Non-pigmented ciliary epithelial cell (primary cell): ENCODE measurements at places on chromosomes 7 and 10.

DNA sequence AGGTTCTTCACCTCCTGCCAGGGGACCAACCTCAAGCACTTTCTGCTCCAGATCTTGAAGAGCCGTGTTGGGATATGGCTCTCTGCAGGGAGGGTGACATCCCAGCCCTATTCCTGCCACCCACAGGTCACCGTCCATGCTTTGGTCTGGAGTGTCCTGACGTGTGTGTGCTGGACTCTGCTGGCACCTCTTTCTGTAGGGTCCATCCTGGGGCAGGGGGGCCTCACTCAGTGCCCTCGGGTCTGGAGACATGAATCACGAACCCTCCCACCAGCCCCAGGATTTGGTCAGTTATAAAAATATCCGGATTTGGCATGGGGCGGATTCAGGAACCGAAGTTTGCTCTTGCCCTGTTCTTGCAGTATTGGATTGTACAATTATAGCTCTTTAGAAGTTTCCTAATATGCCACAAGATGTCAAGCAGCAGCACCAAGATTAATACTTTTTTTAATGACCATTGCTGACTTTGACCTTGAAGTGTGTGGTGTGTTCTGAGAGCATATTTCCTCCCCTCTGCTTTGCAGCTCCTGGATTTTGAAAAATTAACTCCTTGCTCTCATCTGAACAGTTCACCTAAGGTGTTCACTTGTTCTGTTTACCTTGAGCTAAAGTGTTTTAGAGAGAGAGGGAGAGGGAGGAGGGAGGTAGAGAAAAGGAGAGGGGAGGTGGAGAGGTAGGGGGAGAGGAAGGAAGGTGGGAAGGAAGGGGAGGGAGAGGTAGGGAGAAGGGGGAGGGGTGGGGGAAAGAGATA is 95.4 kb upstream of the SHH start:
- no peak for DNase-seq

GRCh38 chr10:88127269-88127668 is 263.8 kb downstream of the PTEN start:
- DNase-seq: no peak

DNA sequence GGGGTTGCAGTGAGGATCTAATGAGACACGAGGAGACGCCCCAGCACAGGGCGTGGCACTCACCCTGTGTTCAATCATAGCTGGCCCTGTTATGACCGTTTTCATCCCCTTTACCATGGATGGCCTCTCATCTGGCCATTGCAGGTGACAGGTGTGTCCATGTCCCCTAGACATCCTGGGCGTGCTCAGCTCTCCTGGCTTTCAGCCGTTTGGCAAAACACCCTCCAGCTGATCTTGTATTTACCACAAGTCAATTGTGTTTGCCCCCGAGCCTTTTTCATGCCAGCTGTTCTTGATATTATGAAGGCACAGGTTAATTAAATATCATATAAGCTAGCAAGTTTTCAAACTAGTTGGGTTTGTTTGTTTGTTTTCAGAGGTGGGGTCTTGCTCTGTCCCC is 97.1 kb downstream of the CHST15 start:
- DNase-seq: no peak

DNA sequence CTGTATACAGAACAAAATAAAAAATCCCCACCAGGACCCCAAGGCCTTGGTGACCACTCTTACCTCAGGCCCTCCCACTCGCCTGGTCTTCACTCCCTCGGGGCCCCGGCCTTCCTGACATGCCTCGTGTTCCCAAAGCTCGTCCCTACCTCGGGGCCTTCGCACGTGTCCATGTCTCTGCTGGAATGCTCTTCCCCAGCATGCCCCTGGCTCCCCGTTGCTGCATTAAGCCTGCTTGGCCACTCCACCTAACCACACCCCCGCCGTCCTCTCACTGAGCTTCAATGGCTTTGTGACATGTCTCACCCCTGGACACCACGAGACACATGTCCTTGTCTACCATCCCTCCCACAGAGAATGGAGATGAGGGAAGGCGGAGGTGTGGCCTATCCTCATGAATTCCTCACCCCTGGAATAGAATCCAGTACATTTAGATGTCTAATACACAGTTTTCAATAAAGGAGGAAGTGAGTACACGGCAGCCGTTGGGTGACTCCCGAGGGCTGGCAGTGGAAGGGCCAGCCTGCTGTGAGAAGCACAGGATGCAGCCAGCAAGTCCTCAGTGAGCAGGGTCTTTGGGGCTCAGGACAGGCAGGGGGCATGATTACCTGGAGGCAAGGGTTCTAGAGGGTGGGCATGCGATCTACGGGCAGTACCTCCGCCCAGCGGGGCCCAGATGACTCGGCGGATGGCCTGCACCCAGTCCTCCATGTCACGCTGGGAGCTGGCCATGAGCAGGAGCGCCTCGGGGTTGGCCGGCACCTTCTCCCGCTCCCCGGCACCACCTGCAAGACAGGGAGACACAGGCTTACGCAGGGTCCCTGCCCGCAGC is 125.7 kb downstream of the ARHGAP22 start:
- DNase-seq: no peak

GRCh38 chr10:121525251-121526134 is 72.8 kb downstream of the FGFR2 start:
- DNase-seq: no peak

DNA sequence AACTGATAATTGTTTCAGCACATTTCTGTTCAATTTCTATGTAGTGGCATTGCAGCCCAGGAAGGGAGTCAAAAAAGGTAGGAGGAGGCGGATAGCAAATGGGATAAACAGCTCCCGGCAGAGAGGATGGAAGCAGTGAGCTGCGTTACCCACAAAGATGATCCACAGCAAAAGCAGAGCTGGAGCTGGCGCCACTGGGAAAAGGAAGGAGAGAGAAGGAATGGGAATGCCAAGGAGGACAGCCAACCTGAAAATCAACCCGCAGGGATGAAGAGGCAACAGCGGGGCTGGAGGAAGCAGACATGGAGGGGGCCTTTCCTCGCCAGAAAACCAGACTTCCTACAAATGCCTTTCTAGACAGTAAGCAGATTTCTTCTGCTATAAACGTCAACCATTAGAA is 82.7 kb upstream of the ADAM12 start:
- no peak for DNase-seq

DNA sequence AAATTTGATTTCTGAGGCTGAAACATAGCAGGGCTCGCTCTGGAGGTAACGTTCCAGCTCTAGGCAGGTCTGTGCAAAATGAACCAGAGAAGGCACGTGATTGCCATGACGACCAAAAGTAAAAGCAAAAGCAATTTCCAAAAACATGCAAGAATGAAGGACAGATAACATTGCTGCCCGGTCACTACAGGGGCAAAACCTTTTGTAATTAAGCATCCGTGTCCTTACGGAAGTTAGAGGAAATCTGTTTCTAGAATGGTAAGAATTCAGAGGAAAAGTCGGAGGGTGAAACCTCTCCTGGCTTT is 2.9 kb downstream of the KLF6 start:
- no peak for DNase-seq

DNA sequence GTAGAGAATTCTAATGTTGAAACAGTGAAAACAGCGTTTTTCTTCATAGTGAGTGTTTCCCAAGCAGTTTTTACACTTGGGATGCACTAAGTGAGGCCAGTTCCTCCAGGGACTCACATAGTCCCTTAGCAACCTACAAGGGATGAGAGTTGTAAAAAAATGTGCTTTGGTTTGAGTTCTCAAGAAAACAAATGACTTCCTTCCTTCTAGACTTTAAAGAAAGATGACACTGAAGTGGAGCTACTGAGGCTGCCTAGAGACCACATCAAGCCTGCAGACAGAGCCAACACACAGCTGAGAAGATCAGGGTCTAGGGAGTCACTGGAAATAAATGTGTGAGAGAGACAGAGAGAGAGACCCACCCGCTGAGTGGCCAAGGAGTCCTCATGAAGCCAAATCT is 264.4 kb downstream of the TNS3 start:
- DNase-seq: no peak

DNA sequence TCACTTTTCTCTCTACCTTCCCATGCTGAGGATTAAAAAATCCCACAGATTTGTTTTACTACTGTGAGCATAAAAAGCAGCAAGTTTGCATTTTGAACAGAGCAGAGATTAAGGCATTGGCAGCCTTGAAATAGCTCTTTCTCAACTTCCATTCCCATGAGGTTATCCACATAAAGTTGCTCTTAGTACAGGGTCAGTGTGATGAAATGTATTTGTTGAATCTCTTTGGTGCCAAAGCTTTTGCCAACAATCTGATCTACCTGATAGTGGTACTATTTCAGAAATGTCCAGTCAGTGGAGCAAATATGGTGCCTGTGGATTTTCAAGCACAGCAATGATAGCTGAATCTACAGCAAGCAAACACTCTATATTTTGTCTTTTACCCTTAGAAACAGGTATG is 254.8 kb downstream of the INHBA start:
- DNase-seq: no peak
